Lower leg skin (tissue), 4 donors: ENCODE measurements at places on chromosomes 5 and 9. TPM values are rescaled to one million over a fixed set of nuclear protein-coding genes. Genes with fewer than 3 reads are reported as not detected.

DNA sequence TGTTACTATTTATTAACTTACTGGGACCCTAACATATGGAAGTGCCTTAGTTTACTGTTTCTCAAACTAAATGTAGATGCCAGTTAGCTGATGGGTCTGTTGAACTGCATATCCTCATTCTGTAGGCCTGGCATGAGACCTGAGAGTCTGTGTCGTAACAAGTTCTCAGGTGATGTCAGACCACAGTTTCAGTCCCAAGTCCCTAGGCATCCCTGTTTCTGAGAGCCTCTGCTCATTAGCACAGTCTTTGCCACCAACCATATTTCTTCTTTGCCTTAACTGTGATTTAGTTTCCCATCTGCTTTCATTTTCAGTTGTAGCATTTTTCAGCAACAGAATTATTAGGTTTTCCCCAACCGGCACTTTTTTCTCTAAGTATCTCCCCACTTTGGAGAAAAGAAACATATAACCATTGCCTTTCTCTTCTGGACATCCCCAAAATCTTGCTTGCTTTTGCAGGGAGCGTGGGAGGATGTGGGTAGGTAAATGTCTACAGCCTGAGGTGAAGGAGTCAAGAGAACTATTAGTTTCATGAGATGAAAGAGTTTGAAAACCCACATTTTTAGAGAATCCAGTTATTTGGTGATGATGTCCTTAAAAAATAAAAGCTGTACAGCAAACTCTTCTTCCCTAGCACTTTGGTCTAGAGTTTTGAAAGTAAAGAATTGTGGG is 74.6 kb downstream of the NUDT12 start:
- no peak for DNase-seq

- DNase-seq, result no peak
Observed at GRCh38 chr5:119063579-119064379, 7.1 kb upstream of the DMXL1 start.

GRCh38 chr9:21965401-21965951 is 28.7 kb downstream of the CDKN2A start:
- DNase-seq, result no peak

- DNase-seq, result no peak
Observed at GRCh38 chr5:150217038-150217437, 27.2 kb downstream of the SLC6A7 start.

DNA sequence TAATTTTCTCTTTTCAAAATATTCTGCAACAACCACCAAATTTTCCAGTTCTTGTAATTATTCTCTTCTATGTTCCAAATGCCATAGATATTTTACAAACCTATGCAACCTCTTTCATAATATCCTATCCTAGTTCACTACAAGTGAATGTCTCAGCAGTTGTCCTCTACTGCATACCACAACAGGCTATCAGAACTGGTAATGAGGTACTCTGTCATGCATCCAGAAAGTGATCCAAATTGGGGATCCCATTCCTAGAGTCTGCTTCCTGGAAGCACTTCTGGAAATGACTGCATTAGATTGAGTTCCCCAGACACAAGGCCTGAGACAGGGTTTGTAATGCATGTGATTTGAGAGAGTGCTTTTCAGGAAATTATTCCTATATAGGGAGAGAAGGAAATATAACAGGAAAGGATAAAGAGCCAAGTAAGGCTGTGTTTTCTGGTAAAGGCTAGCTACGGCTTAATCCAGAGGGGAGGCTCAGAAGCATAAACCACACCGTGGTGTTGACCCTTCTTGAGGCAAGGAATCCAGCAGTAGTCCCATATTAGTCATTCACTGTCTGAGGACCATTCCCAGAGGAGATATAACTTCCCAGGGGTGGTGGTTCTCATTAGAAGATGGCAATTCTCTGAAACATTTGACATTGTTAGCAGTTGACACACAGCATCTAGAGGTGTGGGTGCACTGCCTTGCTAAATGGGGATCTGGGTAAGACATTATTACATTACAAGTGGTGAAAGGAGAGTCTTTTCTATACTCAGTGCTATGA is 80.3 kb upstream of the FST start:
- DNase-seq, result no peak

DNA sequence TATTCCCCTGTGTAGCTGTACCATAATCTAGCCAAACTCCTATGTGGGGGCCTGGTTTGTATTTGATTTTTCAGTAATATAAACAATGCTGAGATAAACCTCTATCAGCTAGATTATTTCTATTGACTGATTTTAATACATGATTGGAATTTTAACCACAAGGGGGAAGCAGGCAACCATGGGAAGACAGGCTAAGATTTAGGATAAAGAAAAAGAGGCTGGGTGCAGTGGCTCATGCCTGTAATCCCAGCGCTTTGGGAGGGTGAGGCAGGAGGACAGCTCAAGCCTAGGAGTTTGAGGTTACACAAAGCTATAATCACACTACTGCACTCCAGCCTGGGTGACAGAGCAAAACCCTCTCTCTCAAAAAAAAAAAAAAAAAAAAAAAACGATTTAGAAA is 18.1 kb upstream of the GPX3 start:
- DNase-seq, result no peak

DNA sequence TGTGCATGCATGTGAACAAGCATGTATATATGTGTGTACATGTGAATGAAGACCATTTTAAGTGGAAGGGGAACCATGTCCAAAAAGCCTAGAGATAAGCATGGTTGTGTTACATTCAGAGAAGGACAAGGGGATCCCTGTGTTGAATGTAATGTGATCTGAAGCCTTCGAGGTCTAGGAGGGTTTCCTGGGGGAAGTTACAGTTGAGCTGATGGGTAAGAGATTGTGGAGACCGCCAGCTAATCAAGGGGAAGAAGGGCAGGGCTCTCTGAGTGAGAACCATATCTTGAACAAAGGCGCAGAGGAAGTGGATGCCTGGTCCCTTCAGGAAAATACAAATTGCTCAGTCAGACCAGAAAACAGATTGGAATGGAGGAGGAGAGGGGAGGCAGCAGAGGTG is 45.5 kb upstream of the TNFSF15 start:
- DNase-seq, result no peak

The SIT1 gene
- not detected for total RNA-seq

The FAM153A gene
- 6.0 TPM for total RNA-seq

The INSYN2B gene
- total RNA-seq, result 0.15 TPM

The FRRS1L gene
- not detected for total RNA-seq

The PRKAA1 gene
- total RNA-seq, result 44.8 TPM

The PITX1 gene
- total RNA-seq, result 3.9 TPM

The BTNL8 gene
- 0.44 TPM for total RNA-seq

The AFF4 gene
- total RNA-seq, result 53.1 TPM

The TMEM232 gene
- total RNA-seq, result 0.65 TPM
